ENCODE measurements at places on chromosomes 3 and 15.

DNA sequence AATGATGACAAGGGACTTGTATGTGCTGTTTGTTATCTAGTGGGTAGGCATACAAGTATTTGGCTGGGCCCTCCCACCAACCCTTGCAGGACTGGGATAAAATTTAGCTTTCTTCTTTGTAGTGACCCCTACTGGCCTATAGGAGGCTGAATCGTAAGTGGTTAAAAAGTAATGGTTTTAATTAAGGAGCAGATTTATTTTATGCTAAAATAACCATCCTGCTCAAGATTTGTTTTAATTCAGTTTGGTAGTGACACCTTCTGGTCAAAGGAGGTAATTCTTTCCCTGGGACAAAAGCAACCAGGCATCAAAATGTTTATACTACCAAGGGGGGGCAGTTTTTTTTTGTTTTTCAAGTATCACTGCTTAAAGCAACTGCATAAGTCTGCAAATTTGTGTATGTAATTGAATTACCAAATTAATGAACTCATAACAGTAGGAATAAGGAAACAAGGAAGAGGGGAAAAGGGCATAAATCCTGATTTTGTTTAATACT lies 70.7 kb downstream of the TOP2B start:
- no peak for DNase-seq

DNA sequence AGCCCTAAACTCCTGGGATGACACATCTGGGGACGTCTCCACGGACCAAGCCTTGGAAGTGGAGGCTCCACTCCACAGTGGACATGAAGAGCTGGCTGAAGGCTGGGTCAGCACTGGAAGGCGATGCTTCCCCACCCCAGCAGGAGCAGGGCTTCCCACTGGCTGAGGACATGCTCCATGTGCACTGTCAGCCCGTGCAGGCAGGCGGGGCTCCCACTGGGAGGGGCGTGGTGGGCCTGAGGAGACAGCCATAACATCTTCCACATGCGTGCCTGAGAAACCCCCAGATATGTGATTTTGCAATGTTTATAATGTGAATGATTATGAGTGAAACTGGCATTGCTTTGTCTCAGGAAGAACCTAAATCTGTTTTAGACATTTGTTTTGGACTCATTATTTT lies 231.3 kb downstream of the KLF13 start:
- no peak for DNase-seq

DNA sequence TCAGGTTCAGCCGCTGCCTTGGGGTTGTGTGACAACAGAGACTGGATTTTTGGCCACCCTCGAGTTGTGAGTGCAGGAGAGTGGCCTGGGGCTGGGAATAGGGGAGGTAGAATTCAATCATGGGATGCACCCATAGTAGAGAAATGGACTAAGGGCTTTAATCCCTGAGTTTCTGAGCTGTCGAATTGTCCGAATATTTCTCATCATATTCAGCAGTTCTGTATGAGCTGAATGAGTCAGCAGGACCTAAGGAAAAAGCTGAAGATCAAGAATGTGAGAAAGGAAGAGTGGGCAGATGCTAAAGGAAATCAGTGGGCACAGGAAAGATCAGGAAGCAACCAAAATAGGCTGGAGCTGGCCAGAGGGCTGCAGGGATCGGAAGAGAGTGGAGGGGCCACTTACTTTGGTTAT lies 44.4 kb upstream of the SACM1L start:
- no peak for DNase-seq

DNA sequence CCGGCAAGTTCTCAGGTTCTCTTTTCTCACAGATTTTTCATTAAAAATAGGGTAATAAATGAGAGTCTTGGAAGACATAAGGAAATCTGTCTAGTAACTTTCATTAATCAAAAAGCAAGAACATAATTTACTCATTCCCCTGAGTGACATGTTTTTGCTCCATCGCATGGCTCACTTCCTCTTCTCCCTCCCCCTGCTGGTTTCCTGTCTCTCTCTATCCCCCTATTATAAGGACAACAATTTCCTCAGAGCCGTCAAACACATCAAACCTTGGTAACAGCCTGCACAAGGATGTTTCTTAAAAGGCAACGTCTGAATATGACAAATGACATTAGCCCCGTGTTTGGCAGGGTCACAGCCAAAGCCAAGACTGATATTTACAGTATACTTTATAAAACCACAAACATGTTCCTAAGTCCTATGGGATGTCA lies 1149.6 kb downstream of the IGSF11 start:
- no peak for DNase-seq

DNA sequence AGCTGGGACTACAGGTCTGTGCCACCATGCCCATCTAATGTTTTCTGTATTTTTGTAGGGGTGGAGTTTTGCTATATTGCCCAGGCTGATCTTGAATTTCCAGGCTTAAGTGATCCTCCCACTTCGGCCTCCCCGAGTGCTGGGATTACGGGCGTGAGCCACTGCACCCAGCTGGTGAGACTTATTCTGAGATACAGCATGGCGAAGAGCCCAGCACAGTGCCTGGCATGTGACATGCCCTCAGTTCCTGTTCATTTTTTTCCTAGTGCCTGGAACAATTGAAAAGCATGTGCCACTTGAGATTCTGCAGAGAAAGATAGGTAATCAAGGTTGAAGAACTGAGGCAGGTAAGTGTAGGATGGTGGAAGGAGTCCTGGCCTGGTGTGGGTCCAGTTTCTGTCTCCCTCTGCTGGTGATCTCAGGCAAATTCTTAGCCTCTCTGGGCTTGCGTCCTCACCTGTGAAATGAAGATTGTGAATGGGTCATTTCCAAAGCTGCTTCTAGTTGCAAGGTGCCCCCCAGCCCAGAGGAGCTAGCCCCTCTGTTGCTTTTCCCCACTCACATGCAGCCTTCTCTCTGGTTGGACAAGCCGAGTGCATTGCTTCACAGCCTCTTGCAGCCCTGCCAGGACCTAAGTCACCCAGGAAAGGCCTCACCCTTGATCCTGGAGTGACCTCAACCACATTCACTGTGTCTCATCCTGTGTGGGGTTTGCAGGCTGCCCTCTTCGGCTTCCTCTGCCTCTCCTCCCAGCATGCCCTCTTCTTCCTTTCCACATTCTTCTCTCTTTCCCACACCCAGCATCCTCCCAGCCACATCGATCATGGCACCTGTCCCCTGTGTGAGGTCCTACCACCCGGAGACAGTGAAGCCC lies 4.3 kb upstream of the RHCG start:
- DNase-seq, result no peak
